ENCODE measurements at places on chromosomes 11 and 22. TPM values are rescaled to one million over a fixed set of nuclear protein-coding genes. Genes with fewer than 3 reads are reported as not detected.
A peak's percentile ranks its signal among the peaks of the same experiment; 100 is the strongest.

GRCh38 chr11:69492201-69492991 lies 10.9 kb downstream of the LINC01488 start:
- H3K36me3 ChIP-seq: no peaks in the 10 kb centered on the region
- H3K27me3 ChIP-seq: no peaks in the 10 kb centered on the region
- no peak overlapping the region for H3K4me3 ChIP-seq
- H3K4me1 ChIP-seq: peaks cover 15% of the 10 kb centered on the region
- H3K27ac ChIP-seq: no peak overlapping the region

DNA sequence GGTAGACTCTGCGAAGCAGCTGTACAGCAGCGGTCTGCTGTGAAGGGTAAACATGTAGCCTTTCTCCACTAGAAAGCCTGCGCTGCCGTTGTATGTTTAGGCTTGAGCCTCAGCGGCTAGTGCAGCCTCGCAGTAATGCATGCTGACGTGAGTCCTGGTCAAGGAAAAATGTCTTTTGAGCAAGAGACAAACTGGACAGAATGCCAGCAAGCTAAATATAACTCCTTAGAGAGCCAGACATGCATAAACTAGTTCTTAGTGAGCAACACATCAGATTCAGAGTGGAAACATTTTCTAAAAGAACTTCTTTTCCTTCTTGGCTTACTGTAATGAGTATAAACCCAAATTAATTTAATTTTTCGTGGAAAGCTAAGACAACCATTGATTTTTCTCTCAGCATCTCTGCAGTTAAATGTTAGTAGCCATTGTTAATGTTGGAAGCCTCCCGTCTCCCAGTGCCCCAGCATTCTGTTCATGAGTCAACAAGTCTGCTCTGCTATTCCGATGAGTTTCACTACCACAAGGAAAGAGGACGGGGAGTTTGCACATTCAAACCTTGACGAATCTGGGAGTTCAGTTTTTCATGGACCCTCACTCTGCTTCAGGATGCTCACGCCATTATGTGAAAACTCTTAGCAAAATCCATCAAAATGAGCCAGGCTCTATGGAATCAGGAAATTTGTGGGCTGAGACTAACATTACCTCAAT lies 51.4 kb downstream of the JAM3 start:
- H3K27ac ChIP-seq: peak overlapping the region; percentile 82
- peaks cover 12% of the 10 kb centered on the region for H3K27me3 ChIP-seq
- H3K36me3 ChIP-seq: no peaks in the 10 kb centered on the region
- peak; percentile 35 for DNase-seq
- no peak overlapping the region for H3K4me3 ChIP-seq
- H3K4me1 ChIP-seq: peaks cover 45% of the 10 kb centered on the region

GRCh38 chr22:18066181-18066859 lies 11.5 kb upstream of the PEX26 start:
- H3K4me3 ChIP-seq: no peak overlapping the region
- H3K27me3 ChIP-seq: no peaks in the 10 kb centered on the region
- H3K27ac ChIP-seq: no peak overlapping the region
- H3K4me1 ChIP-seq: peaks cover 32% of the 10 kb centered on the region
- no peaks in the 10 kb centered on the region for H3K36me3 ChIP-seq

DNA sequence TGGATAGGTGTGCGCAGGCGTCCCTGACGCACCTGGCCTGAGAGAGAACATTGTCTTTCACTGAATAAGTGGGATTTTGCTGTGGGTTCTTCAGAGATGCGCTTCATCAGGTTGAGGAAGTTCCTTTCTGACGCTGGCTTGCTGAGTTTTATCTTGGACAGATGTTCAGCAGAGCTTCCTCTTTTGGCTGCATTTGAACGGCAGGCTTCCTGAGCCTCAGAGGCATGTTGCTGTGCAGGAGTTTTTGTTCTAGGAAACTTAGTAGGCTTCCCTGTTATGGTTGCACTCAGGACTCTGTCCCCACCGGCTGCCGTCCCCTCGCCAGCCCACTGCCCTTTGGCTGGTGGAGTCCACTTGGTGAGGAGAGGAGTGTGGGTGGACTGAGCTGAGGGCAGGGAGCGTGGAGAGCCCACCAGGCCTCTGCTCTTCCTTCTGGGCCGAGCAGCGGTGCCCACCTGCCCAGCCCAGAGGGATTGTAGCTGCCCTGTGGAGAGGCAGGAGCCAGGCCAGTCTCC lies 17.2 kb downstream of the FRMD8 start:
- H3K4me1 ChIP-seq: no peaks in the 10 kb centered on the region
- DNase-seq: peak; percentile 54
- no peak overlapping the region for H3K4me3 ChIP-seq
- H3K36me3 ChIP-seq: peaks cover 66% of the 10 kb centered on the region

DNA sequence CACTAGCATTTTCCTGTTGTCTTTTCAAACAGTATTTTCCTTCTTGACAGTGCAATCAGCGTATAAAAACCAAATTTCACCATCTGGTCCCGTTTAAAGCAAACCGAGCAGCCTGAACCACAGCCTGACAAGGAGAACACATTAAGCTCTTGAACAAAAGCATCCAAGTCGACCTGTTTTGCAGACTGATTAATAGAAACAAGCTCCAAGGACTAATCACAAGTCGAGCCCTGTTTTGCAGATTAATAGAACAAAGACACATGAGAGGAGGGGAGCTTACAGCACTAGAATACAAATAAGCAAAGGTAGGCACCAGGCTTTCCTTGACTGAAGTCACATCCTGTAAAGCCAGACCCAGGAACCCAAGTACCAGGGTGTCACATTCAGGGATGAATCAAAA lies 104.8 kb downstream of the MPPED2 start:
- no peaks in the 10 kb centered on the region for H3K4me1 ChIP-seq
- H3K36me3 ChIP-seq: no peaks in the 10 kb centered on the region
- DNase-seq: no peak
- no peak overlapping the region for H3K4me3 ChIP-seq
- no peak overlapping the region for H3K27ac ChIP-seq

- no peaks in the 10 kb centered on the region for H3K36me3 ChIP-seq
- no peak for DNase-seq
- H3K27ac ChIP-seq: no peak overlapping the region
- peaks cover 26% of the 10 kb centered on the region for H3K4me1 ChIP-seq
- H3K4me3 ChIP-seq: no peak overlapping the region
Measured at GRCh38 chr11:745428-745827, 1.8 kb upstream of the TALDO1 start.

The TBC1D10A gene
- 19.6 TPM for total RNA-seq

DNA sequence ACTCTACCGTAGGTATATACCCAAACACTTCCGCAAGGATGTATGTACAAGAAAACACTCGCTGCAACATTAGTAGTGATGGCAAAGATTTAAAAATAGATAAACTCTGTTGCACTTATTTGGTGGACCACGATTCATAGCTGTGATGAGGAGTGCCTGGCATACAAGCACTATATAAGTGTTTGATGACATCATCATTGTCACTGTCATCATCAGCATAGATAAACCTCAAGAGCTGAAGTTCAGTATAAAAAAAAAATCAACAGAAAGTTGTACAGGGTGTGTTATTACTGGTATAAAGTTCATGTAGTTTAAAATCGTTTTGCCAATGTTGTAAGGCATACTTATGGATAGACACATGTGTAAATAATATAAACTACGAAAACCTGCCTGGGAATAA lies 24.0 kb upstream of the NUP50 start:
- H3K36me3 ChIP-seq: peaks cover 16% of the 10 kb centered on the region
- H3K4me1 ChIP-seq: no peaks in the 10 kb centered on the region
- H3K4me3 ChIP-seq: no peak overlapping the region
- no peaks in the 10 kb centered on the region for H3K27me3 ChIP-seq

- H3K27ac ChIP-seq: no peak overlapping the region
- no peak overlapping the region for H3K4me3 ChIP-seq
- H3K4me1 ChIP-seq: peaks cover 15% of the 10 kb centered on the region
- H3K36me3 ChIP-seq: no peaks in the 10 kb centered on the region
- H3K27me3 ChIP-seq: no peaks in the 10 kb centered on the region
Measured at GRCh38 chr11:76240161-76240540, 33.8 kb upstream of the WNT11 start.

DNA sequence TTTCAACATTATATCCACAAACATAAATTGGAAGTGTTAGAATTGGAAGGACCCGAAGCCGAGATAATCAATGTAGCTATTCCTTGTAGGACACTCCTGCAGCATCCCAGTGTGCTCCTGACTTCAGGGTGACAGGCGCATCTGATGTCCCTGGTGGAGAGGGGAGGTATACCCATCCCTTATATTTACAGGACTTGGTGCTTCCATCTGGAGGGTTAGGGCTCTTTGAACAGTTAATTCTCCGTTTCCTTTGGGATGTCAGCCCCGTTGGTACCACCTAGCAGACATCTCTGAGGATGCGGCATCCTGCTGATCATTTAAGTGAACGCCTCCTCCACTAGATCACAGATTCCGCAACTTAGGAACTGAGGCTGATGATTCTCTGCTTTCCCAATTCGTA lies 451.3 kb downstream of the OPCML start:
- H3K27ac ChIP-seq: no peak overlapping the region
- no peak overlapping the region for H3K4me3 ChIP-seq
- DNase-seq: no peak
- no peaks in the 10 kb centered on the region for H3K36me3 ChIP-seq
- H3K4me1 ChIP-seq: peaks cover 16% of the 10 kb centered on the region

- H3K27ac ChIP-seq: no peak overlapping the region
- H3K36me3 ChIP-seq: peaks cover 43% of the 10 kb centered on the region
- DNase-seq: no peak
- no peak overlapping the region for H3K4me3 ChIP-seq
- no peaks in the 10 kb centered on the region for H3K27me3 ChIP-seq
Measured at GRCh38 chr11:121577106-121577848, 124.5 kb upstream of the SORL1-AS1 start.

The BEST1 gene
- total RNA-seq: not detected

The APOA1 gene
- 22.9 TPM for total RNA-seq

GRCh38 chr22:47678636-47679287 lies 916.3 kb downstream of the TBC1D22A start:
- no peak overlapping the region for H3K27ac ChIP-seq
- H3K27me3 ChIP-seq: no peaks in the 10 kb centered on the region
- no peak overlapping the region for H3K4me3 ChIP-seq
- no peaks in the 10 kb centered on the region for H3K36me3 ChIP-seq
- no peak for DNase-seq

The MPZL3 gene
- 20.0 TPM for total RNA-seq

GRCh38 chr11:16813126-16813525 lies 74.7 kb downstream of the C11orf58 start:
- H3K27ac ChIP-seq: no peak overlapping the region
- H3K4me3 ChIP-seq: no peak overlapping the region
- no peaks in the 10 kb centered on the region for H3K4me1 ChIP-seq
- H3K36me3 ChIP-seq: peaks cover 62% of the 10 kb centered on the region

DNA sequence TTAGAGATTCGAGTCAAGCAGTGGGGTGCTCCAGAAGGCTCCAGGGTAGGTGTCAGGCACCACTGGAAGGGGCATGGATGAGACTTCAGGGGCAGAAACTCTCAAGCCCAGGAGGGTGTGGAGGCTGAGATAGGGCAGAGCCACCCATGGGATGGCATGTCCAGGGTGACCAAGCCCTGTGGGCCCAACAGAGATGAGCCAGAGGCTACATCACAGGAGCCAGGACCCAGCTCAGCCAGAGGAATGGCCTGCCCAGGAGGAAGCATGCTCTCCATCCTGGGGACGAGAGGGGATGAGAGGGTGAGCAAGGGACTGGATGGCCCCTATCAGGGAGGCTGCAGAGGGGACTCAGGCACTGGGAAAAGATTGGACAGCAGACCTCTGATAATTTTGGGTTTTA lies 42.8 kb downstream of the SLCO2B1 start:
- no peak for DNase-seq
- H3K4me3 ChIP-seq: no peak overlapping the region
- H3K27me3 ChIP-seq: no peaks in the 10 kb centered on the region
- peaks cover 10% of the 10 kb centered on the region for H3K36me3 ChIP-seq
- peaks cover 23% of the 10 kb centered on the region for H3K4me1 ChIP-seq

- H3K4me3 ChIP-seq: no peak overlapping the region
- no peak for DNase-seq
- H3K36me3 ChIP-seq: no peaks in the 10 kb centered on the region
- no peak overlapping the region for H3K27ac ChIP-seq
- no peaks in the 10 kb centered on the region for H3K27me3 ChIP-seq
Measured at GRCh38 chr22:22019659-22020424, 37.3 kb upstream of the TOP3B start.

The SCUBE1 gene
- total RNA-seq: 1.2 TPM

GRCh38 chr11:29161191-29161590 lies 855.6 kb downstream of the KCNA4 start:
- no peak overlapping the region for H3K4me3 ChIP-seq
- no peaks in the 10 kb centered on the region for H3K36me3 ChIP-seq
- no peak overlapping the region for H3K27ac ChIP-seq
- no peaks in the 10 kb centered on the region for H3K4me1 ChIP-seq

DNA sequence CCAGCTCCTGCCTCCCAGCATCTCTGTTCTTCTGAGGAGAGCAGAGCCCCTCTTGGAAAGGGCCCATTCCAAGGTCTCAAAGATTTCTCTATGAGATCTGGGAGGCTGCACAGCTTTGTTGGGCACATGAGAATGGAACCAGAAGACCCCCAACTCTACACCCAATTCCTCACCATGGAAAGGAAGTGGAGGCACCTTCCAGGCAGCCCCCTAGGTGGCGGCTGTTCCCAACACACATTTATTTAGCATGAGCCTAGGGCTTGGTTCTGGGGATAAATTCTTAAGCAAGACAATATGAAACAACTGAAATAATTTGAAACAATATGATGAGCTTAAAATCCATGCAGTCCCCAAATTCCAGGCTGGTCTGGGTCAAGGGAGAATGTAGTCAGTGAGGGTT lies 100.4 kb downstream of the TIMP3 start:
- H3K36me3 ChIP-seq: no peaks in the 10 kb centered on the region
- no peaks in the 10 kb centered on the region for H3K27me3 ChIP-seq
- H3K27ac ChIP-seq: no peak overlapping the region
- no peak for DNase-seq
- no peaks in the 10 kb centered on the region for H3K4me1 ChIP-seq
- no peak overlapping the region for H3K4me3 ChIP-seq

The SESN3 gene
- 43.7 TPM for total RNA-seq

The OR10A2 gene
- total RNA-seq: not detected

The KREMEN1 gene
- 13.8 TPM for total RNA-seq

- no peaks in the 10 kb centered on the region for H3K27me3 ChIP-seq
- H3K4me3 ChIP-seq: no peak overlapping the region
- no peak overlapping the region for H3K27ac ChIP-seq
- no peaks in the 10 kb centered on the region for H3K36me3 ChIP-seq
- no peak for DNase-seq
Measured at GRCh38 chr22:29080106-29080975, 7.5 kb downstream of the KREMEN1 start.

GRCh38 chr11:121330614-121331435 lies 38.3 kb downstream of the SC5D start:
- no peak for DNase-seq
- no peaks in the 10 kb centered on the region for H3K27me3 ChIP-seq
- no peaks in the 10 kb centered on the region for H3K36me3 ChIP-seq
- no peak overlapping the region for H3K27ac ChIP-seq
- H3K4me3 ChIP-seq: no peak overlapping the region
